ENCODE measurements at places on chromosomes 16 and 17.

DNA sequence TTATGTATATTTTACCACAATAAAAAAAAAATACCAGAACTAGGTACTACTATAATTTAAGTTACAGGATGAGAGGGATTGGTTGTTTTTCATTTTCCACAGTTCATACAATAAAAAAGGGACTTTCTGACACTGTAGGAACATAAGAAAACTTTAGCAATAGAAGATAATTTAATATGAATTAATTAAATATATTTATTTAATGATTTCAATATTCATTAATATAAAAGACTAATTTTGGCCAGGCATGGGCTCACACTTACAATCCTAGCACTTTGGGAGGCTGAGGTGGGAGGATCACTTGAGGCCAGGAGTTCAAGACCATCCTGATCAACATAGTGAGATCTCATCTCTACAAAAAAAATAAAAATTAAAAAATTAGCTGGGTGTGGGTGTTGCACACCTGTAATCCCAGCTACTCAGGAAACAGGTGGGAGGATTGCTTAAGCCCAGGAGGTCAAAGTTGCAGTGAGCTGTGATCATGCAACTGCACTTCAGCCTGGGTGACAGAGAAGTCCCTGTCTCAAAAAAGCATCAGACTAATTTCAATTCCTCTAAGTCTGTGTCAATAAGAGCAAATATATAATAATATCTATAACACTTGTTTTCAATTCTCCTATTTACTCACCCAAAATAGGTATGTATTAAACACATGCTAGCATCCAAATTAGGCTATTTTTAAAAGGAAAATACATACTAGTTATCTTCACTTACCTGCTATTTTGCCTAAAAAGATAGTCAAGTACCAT, 79.6 kb downstream of the BRIP1 start:
- DNase-seq, result no peak

DNA sequence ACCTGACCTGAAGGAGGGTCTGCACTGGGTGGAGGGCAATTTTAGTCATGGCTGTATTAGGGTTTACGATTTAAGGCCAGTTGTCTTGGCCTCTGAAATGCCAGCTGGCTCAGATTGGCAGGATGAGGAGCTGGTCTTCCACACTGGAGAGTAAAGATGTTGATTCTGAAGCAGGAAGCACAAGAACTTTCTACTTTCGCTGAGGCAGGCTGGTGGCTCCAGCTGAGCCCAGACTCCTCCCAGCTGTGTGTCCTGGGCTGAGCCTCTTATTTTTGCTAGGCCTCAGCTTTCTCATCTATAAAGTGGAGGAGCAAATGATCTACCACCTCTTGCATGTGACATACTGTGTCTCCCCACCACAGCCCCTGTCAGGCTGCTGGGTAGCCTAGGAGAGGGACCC, 74.4 kb downstream of the MRM1 start:
- DNase-seq, result no peak

DNA sequence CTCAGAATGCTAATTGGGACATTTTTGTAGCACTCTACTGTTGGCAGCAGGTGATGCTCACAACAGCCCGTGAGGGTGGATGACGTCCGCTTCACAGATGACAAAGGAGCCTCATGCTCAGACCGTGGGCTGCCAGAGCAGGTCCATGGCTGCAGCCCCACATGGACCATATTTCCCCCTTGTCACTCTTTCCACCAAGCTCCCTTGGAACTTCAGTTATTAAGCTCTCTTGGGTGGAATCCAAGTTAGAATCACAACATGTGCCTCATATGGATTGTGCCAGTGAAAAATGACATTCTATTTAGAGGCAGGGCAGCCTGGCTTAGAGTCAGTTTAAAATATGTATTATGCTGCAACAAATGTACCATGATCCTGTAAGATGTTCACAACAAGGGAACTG, 33.2 kb upstream of the STH start:
- DNase-seq, result no peak

GRCh38 chr17:78896834-78897663, 6.0 kb downstream of the CEP295NL start:
- no peak for DNase-seq

DNA sequence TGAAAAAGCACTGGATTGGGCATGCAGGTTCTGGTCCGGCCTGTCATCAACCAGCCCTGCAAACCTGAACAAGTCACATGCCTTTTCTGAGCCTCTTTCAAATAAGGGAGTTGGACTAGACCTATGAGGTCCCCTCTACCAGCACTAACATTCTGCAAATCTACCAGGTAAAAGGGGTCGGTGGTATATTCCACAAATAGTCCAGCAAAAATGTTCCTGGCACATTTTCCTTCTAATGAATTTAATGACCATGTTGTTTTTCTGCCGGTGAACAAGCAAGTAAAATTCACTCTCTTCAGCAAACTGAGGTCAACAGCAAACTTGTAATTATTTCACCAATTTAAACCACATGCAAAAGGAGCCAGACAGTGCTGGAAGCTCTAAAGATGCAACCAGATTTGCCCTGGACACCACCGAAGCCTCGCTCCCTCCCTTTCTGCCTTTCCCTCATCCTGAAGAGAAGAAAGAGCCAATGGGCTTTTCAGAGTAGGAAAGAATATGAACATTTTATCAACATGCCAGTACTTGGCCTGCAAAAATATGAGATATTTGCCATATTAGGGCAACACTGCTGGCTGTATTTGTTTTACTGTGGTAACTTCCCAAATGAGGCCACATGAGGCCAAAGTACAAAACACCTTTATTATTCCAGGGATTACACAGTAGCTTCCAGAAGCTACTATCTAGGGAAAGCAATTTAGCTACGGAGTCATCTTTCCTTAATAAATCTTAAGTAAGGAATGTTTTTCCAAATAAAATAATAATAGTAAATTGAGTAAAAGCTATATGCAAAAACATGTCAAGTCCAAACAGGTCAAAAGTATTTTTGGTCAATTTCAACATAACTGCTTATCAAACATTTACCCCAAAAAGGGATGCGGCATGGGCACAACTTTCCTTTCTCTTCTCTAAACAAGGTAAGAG, 45.0 kb downstream of the USP31 start:
- no peak for DNase-seq

DNA sequence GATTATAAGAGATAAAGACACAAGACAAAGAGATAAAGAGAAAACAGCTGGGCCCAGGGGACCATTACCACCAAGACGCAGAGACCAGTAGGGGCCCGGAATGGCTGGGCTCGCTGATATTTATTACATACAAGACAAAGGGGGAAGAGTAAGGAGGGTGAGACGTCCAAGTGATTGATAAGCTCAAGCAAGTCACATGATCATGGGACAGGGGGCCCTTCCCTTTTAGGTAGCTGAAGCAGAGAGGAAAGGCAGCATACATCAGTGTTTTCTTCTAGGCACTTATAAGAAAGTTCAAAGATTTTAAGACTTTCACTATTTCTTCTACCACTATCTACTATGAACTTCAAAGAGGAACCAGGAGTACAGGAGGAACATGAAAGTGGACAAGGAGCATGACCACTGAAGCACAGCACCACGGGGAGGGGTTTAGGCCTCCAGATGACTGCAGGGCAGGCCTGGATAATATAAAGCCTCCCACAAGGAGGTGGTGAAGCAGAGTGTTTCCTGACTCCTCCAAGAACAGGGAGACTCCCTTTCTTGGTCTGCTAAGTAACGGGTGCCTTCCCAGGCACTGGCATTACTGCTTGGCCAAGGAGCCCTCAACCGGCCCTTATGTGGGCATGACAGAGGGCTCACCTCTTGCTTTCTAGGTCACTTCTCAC, 63.9 kb upstream of the ARL4D start:
- peak; percentile 44 for DNase-seq

DNA sequence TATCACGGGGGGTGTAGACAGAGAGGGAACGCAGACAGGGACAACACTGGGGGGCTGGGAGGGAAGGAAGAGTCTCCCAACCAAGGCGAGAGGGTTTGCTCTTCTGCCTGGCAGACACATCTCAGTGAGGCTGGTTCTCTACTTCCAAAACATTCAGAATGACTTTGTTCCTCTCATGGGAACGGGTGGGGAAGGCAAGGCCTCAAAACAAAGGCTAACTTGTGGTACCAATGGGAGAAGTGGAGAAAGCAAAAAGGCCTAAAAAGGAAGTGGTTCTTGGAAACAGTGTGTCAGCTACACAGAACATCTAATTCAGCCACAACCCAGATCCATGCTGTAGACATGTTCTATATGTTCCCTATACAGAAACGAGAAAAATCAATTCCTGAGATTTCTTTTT, 7.5 kb downstream of the FLOT2 start:
- no peak for DNase-seq

DNA sequence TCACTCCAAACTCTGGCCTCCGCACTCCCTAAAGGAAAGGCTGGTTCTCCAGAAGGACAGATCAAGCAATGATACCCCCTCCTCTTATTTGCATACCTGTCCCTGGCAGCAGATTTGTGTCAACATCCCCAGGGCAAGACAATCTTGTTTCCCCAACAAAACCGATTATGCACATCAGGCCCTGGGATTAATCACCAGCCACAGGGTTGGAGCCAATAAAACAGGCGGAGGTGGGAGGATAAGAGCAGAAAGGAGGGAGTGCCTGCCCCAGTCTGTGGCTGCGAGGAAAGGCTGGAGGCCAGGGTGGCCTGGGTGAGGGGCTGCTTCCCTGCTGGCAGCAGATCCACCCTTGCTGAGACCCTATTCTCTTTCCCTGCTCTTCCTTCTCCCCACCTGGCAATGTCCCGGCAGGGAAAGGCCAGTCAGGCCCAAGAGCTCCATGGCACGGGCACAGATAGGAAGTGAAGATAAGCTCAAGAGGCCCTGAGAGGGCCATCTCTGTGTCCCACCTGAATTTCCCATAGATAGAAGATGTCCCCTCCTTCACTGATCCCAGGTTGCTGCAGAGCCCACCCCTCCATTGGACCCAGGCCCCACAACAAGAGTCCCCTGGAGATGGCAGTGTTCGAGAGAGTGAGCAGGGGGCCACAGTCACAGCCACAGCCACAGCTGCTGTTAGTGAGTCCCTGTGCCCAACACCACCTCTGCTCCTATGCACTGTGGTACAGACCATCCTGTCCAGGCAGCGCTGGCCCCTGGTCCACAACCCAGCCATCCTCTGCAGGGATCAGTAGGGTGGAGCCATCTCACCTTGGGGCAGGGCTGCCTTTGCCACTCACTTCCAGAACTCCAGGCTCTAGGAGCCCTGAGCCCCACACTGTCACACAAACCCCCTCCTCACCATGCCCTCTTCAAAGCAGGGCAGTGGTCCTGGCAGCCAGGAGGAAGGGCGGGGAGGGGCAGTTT, 137.5 kb downstream of the SDK2 start:
- peak; percentile 99 for DNase-seq

DNA sequence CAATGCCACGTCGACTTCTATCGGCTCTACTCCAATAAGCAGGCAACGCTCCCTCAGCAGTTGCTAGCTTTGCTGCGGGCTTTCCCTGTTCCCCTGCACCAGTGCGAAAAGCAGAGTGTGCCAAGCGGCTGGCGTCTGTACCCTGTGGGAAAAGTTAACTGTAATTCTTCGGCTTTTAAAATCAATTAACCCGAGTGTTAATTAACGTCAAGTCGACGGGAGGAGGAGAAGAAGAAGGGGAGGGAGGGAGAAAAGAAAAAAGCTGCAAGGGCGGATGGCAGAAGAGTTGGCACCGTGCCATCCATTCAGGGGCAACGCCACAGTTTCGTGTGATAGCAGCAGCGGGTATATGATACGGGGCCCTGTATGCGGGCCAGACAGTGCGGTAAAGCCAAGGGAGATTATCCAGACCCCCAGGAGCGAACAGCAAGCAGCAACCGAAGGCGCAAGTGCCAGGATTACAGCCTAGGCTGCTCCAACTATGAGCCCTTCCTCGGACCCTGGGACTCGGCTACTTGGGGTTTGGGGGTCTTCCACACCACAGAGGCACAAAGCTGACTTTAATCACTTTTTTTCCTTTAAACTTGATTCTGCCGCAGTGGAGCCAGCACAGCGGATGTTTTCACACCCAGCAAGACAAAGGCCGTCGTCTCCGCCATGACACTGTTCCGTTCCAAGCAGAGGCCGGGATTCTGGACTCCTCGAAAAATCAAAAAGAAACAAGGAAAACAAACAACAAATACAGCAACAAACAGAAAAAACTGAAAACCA, 253.8 kb upstream of the PMFBP1 start:
- no peak for DNase-seq

DNA sequence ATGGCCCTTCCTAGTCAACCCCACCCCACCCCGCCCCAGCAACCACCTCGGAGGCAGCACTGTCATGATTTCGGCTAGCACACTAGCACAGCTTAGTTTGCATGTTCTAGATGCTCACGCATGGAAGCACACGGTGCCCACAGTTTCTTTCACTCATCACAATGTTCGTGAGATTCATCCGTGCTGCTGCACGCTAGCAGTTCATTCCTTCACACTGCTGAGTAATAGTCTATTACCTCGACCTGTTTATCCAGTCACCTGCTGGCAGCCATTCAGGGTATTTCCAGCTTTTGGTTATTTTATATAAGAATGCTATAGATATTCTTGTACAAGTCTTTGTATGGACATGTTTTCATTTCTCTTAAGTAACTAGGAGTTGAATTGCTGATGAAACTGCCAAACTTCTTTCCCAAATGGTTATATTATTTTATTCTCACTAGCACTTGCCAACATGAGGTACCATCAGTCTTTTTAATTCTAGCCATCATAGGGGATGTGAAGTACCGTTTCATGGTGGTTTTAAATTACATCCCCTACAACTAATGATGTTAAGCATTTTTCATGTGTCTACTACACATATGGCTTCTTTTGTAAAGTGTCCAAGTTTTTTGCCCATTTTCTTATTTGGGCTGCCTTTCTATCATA, 75.7 kb downstream of the CYTH1 start:
- DNase-seq, result no peak

DNA sequence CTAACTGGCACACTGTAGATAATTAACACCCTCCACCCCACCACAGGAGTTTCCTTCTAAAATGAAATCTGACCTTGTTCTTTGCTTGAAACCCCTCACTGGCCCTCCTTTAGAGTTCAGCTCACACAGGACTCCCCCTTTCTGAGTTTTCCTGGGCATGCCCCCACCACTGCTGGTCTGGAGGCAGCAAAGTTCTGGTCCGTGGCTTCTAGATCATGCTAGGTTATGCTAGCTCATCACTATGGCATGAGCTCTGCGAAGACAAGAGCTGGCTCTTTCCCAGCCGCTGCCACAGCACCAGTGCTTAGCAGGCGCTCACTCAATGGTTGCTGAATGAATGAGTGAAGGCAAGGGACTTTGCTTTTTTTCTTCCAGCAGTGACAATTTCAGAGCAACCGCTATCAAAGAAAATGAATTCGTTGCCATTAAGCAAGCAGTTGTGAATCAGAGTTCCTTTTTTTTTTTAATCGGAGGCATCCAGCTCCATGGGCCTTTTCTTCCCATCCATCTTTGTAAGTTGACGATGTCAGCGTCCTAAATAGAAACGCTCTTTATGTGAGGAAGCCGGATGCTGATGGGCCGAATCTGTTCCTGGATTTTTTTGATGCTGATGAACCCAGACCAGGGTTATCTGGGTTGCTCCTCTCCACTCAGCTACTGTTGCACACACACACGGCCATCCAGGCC, 80.8 kb upstream of the NOL11 start:
- no peak for DNase-seq

DNA sequence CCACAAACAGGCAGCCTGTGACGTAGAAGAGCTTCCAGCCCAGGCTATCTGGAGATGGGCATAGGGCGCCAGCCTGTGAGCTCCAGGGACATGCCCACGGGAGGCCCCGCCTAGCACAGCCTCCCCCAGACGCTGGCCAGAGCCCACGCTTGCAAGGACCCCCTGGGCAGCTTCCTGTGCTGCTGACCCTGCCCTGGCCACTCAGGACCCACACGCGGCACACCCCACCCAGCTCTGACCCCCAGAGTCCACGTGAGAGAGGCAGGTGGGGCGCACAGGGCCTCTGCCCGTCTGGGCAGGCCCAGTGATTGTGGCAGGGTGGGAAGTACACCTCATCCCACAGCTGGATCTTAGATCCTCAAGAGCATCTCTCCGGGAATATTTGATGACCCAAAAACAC, 3.9 kb downstream of the CYBC1 start:
- no peak for DNase-seq

- no peak for DNase-seq
Measured at GRCh38 chr17:40327244-40327729, 18.3 kb downstream of the RARA start.

Data from NCI-H82 (cell line).